ENCODE measurements at places on chromosomes 16 and 17.

DNA sequence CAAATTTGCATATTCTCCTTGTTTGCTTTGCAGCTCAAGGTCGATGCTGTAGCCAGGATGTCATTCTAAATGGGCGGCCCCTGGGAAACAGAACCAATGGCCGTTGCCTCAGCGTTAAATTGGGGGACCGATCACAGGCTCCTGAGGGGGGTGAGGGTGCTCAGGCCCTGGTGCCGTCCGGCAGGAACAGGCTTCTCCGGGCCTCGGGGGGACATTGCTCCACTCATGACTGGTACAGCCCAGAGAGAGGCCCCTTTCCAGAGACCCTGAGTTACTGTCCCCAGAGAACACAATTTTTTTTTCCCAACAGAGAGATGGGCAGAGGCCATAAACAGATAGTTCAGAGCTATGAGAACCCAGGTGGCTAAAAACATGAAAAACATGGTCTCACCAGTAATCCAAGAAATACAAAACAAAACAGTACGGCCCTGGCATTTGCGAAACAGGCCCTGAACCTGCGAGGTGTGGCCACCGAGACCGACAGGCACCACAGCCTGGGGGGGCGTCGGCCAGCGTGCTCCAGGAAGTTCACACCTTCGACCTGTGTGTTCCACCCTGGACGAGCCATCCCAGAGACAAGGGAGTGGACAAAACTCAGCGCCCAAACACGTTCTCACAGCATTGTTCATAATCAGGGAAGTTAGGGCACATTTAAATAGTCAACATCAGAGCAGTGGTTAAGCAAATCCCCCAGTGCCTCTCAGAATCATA lies 82.8 kb downstream of the METRNL start:
- DNase-seq: no peak

DNA sequence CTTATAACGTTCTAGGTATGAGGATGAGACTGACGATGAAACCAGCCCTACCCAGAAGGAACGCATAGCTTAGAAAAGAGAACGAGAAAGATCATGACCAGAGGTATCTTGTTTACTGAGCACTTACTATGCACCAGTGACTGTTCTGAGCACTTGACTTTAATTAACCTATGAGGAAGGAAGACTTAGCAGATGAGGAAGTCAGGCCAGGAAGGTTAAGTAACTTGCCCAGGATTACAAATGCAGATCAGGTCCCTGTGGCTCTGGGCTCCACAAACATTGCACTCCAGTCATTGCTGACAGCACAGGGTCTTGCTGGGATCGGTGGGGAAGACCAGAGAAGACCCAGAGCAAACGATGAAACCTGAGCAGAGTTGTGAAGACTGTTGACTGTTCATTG lies 7.1 kb downstream of the KRT13 start:
- DNase-seq: no peak

DNA sequence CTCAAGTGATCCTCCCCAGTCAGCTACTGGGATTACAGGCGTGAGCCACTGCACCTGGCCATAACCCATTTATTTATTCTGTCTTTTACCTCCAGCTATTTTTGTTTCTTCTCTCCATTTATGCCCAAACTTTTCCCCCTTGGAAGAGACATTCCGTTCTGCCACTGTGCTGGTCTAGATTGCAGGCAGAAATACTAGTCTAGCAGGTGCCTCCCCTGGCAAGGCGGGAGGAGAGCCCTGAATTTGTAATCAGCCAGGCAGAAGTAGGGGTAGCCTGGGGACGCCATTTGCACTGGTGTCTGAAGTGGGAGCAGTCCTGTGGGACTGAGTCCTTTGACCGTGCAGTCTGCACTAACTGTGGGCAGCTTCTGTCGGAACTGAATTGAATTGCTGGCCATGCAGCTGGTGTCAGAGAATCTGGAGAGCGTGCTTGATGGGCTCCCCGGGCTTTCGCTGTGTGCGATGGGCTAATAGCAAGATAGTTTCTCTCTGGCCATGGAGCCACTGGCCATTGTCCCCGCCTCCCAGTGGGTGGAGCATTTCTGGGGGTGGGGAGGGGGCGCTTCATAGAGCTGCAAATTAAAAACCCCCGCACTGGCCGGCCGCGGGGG lies 31.5 kb upstream of the LITAF start:
- DNase-seq: no peak

- DNase-seq: no peak
These were observed 633 bp downstream of the TBC1D16 start for GRCh38 chr17:80034791-80035686.

GRCh38 chr17:80720610-80721577 lies 176.3 kb downstream of the RPTOR start:
- DNase-seq: no peak

GRCh38 chr17:65742403-65743307 lies 181.2 kb upstream of the AXIN2 start:
- no peak for DNase-seq

GRCh38 chr17:13640551-13640950 lies 38.8 kb upstream of the HS3ST3A1 start:
- DNase-seq: no peak

DNA sequence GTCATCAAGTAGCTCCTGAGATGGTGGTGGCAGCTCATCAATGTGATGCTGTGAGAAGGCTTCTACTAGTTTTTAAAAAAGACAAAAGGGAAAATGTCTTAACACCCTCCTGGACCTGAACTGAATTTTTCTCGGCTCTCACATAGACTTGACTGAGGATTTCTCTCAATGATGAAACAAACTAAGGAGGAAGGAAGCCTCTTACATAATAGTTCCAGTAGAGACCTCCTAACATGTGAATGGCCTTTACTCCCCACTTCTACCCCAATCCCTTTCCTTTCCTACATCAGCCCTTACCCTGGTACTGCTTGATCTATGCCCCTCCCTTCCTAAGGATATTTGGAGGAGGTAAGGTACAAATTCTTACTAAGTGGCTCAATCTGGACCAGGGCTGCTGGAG lies 54.8 kb upstream of the MTMR4 start:
- DNase-seq: no peak

GRCh38 chr17:72683506-72684404 lies 408.7 kb downstream of the SLC39A11 start:
- DNase-seq: no peak

- no peak for DNase-seq
These were observed 16.6 kb upstream of the ERN1 start for GRCh38 chr17:64146418-64147109.

DNA sequence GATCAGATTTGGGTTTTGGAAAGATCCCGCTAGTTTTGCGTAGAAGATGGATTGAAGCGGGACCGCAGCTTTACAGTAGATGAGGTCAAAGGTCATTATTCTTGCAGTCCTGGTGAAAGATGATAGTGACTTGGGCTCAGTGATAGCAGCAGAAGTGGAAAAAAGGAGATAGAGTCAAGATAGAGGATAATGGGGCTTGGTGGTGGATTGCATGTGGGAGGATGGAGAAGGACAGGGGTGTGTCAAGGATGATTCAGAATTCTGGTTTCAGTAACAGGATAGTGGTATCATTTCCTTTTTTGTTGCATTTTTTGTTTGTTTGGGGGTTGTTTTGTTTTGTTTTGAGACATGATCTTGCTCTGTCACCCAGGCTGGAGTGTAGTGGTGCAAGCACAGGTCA lies 28.7 kb downstream of the CHD9NB start:
- DNase-seq: no peak

DNA sequence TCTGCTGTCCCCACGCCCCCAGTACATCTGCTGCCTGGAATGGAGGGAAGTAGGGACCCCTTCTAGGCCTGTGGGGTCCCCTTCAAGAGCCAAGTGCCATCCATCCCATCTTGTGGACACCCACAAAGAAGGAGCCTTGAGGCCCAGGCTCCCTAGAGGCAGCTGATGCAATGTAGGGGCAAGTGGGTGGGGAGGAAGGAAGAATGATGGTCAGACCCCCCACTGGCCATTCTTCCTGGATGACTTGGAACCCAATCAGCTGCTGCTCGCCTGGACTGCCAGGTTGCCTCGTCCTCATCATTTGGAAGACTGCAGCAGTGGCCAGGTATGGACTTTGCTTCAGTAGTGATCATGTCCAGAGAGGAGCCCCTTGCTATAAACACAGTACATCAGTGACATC lies 48.9 kb downstream of the SMPD3 start:
- no peak for DNase-seq

- DNase-seq: no peak
These were observed 572 bp downstream of the KSR1 start for GRCh38 chr17:27456681-27457359.

GRCh38 chr17:52106072-52106471 lies 52.4 kb downstream of the CA10 start:
- peak; percentile 3 for DNase-seq

GRCh38 chr17:1785930-1786329 lies 24.1 kb downstream of the SERPINF1 start:
- no peak for DNase-seq

DNA sequence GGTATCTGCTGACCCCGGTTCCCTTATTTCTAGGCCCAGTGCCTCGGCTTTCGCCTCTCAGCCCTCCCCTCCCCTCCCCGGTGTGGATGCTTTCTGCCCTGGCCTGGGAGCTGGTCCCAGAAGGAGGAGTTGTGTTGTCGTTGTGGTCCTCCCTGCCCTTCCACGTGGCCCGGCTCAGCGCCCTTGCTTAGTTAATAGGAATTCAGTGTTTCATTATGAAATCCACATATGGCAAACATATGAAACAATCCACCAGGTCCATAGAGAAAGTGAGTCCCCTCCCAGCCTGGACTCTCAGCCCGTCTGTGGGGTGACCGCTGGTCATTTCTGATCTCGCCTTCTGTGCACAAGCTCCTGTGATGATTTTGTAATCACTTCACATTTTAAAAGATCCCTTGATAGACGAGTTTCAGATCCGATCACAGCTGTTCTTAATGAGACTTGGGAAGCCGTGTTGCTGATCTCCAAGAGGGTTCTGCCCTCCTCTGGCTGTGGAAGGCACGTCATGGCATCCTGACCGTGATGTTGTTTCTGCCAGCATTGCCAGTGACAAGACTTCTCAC lies 112.1 kb downstream of the BANP start:
- no peak for DNase-seq

DNA sequence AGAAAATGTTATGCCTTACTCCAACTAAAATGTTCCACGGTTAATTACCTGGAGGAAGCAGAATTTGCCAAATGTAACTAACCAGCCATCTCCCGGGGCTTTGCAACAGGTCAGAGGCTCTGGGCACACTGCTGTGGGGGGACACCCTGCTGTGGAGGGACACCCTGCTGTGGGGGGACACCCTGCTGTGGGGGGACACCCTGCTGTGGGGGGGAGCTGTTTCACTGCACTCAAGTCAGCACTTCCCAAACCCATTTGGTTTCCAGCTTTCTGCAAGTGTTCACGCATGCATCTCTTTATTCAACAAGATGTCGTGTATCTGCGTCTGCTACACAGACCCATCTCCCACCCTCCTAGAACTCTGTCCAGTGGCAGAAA lies 239.5 kb downstream of the C16orf95 start:
- DNase-seq: no peak

DNA sequence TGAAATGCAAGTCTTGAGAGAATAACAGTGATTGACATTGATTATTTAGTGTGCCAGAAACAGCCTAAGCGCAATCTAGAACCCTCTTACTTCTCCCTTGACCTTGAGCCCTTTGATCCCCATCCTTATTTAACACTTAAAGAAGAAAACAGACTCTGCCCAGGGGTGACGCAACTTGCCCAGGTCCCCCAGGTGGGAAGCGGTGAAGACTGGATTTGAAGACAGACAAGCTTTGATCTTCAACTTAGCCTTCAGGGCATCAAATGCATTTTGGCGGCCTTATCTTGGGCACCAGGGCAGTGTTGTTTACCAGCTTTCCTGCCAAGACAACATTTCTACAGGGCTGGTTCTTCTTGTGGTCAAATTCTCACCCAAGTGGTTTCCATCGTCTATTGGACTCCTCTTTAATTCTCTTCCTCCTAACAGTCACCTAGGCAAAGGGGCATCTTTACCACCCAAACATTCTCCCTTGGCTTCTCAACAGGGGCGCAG lies 8.9 kb upstream of the CIITA start:
- DNase-seq: no peak

DNA sequence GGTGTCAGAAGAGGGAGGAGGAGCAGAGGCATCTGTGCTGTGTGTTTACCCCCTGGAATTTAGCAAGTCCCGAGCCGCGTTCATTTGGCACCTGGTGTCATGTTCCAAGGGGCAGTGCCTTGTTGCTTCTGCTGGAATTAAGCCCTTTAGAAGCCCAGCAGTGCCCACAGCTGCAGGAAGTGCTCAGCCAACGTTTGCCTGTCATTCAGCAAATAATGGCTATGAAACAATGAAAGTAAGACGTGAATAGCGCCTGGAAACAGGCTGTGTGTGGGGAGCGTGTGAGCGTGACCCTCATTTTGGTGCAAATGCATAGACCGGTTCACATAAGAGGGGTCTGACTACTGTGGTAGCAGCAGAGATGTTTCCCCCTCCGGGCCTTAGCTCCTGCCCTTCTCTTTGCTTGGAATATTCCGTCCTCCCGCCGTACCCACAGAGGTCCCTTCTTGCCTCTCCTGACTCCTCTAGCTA lies 5.8 kb upstream of the ATP2C2 start:
- no peak for DNase-seq

- no peak for DNase-seq
These were observed 185.8 kb downstream of the SNX29 start for GRCh38 chr16:12162151-12162985.

DNA sequence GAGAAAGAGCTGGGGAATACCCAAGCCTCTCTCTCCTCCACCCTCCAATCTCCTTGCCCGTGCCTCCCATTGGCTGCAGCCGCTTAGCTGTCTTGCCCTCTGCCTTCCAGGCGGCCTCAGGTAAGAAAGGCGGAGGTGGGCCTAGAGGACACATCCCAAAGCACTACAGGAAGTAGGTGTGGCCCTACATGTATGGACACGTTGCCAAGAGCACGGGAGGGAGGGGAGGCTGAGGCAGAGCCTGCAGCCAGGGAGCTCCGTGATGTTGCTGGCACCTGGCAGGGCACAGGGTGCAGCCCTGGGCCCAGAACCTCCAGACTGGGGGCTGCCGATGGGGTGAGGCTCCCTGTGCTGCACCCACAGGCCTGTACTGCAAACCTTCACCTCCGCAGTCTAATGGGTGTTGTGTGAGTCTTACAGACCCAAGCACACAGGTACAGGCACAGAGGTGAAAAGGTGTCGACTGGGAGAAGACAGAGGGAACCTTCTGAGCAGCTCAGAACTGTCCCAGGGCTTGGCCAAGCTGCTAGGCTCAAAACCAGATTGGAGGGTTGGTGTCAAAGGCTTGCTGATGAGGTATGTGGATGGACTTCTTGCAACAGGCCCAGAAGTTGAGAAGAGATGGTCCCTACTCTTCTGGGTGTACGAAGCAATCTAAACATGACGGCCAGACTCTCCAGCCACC lies 23.5 kb upstream of the FOXK2 start:
- DNase-seq: no peak

Measured in left kidney (tissue), 8 donors.